NCI-H446 treated with DMSO at 0.1 percent for 48 hours (cell line): ENCODE measurements at places on chromosomes 4 and X.

DNA sequence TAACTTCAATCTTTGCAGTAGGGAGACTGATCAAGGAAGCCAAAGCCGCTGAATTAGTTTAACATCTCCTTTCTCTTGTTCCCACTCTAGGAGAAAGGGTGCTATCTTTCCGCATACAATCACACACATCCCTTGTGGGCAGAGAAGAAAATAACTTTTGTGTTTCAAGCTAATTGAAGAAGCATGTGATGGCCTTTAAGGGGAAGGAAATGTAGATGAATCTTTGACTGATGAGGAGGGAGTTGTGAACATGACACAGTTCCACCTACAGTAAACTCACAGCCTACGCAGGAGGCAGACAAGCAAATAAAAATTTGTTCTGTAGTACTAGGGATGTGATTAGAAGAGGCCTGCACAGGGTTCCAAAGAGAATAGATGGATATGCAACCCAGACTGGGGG is 14.7 kb upstream of the SPATA4 start:
- peak; percentile 40 for DNase-seq

GRCh38 chrX:128754130-128754529 is 701.9 kb upstream of the ACTRT1 start:
- no peak for DNase-seq

DNA sequence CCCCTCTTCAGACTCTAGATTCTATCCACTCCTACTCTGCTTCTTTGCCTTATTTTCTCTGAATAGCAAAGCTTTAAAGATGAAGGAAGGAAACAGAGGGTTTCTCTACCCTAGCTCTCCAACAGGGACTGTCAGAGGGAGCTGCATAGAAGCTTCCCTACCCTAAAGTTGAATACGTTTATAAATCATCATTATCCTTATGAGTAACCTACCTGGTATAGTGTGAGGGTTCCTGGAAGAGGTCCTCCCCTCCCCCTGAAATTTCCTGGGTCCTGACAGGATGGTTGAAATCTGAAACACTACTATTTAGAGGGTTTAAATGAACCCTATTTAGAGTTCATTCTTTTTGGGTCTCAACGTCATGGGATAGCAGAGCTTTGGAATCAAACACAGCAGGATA is 187.0 kb upstream of the RBPJ start:
- no peak for DNase-seq

DNA sequence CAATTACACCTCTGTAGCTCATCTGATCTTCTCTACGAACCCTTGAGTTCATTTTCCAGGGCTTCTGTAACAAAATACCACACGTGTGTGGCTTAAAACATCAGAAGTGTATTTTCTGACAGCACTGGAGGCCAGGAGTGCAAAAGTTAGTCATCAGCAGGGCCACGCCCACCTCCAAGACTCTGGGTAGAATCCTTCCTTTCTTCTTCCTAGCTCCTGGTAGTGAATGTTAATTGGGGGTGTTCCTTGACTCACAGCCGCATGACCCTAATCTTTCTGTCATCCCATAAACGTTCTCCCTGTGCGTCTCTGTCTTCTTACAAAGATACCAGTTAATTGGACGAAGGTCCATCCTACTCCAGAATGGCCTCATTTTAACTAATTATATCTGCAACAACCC is 115.0 kb downstream of the TRIML1 start:
- no peak for DNase-seq

- no peak for DNase-seq
Observed at GRCh38 chrX:20230406-20230805, 36.3 kb downstream of the RPS6KA3 start.

GRCh38 chrX:71482228-71482958 is 50.5 kb upstream of the OGT start:
- no peak for DNase-seq

DNA sequence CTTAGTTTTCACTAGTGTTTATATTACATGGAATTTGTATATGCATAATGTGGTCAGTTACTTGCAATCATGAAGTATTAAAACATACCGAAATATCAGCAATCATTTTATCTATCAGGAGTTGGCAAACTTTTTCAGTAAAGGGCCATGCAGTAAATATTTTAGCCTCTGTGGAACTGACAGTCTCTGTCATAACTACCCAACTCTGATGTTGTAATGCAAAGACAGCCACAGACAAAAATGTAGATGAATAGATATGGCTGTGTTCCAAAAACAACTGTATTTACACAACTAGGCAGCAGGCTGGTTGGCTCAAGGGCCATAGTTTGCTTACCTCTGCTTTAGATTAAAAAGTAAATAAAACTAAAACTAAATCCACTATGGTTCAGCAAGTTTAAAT is 200.2 kb downstream of the HS3ST1 start:
- no peak for DNase-seq

DNA sequence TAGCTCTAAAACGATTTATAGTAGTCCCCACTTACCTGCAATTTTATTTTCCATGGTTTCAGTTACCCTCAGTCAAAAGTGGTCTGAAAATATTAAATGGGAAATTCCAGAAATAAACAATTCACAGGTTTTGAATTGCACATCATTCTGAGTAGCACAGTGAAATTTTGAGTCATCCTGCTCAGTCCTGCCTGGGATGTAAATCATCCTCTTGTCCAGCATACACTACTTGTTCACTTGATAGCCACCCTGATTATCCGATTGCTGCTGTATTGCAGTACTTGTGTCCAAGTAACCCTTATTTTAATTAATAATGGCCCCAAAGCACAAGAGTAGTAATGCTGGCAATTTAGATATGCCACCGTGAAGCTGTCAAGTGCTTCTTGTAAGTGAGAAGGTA is 23.5 kb upstream of the BDH2 start:
- no peak for DNase-seq

GRCh38 chrX:49053223-49054072 is 5.4 kb upstream of the CCDC120 start:
- DNase-seq: peak; percentile 41

DNA sequence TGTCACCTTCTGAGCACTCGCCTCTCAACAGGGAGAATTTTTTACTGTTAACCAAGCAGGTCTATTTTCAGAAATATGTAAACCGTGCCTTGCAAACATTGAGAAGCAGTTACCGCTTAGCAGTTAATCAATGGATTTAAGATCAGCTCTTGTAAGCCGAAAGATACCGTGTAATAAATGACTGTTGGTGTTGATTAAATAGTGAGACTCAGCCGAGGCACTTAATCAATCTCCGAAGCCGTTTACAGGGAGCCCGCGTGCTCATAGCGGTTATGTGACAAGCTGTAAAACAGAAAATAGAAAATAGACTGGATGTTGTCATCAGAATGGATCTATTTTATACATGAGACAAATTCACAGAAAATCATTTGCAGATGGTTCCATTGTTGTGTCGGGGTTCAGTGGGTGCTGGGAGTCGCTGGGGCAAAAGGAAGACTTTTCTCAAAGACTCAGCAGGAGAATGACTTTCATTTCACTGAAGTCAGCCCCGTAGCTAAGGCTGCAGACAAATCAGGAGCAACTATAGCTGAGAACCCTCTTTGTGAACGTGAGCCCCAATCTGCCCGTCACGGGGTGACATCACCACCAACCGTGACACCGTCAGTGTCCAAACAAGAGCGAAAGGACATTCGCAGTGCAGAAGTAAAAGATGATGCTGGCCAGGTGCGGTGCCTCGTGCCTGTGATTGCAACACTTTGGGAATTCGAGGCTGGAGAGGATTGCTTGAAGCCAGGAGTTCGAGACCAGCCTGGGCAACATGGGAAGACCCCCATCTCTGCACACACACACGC is 275.3 kb downstream of the CRLF2 start:
- DNase-seq: no peak

GRCh38 chrX:114959729-114960128 is 57.7 kb downstream of the IL13RA2 start:
- no peak for DNase-seq

GRCh38 chr4:189124149-189124758 is 816.4 kb upstream of the FRG1 start:
- DNase-seq: no peak

DNA sequence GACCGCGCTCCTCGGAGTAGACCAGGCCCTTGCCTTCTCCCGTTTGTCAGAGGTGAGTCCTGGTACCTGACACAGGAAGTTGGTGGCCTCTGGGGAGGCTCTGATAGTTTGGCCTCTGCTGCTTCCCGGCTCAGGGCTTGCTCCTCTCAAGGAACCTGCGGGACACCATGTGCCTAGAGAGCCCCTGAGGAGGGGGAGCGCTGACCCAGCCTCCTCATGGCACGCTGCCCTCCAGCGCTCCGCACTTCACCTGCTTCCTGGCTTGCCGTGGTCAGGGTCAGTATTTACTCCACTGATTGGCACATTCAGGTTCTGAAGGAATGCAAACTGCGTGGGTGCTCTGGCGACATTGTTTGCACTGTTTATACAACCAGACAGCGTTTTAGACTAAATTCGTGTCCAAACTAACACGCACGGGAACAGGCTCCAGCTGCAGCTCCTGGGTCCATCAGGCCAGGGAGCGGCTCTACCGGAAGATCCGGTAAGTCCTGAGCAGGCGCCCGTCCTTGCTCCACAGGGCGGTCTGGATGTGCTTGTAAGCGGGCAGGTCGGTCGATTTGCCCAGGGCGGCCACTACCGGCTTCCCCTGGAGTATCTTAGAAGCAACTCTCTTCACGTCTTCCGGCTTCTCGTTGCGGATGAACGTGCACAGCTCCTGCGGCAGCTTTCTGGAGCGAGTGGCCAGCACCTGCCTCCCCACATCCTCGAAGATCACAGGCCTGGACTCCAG is 121.6 kb upstream of the GRID2 start:
- no peak for DNase-seq

GRCh38 chr4:111579767-111580166 is 565.5 kb upstream of the FAM241A start:
- DNase-seq: no peak

DNA sequence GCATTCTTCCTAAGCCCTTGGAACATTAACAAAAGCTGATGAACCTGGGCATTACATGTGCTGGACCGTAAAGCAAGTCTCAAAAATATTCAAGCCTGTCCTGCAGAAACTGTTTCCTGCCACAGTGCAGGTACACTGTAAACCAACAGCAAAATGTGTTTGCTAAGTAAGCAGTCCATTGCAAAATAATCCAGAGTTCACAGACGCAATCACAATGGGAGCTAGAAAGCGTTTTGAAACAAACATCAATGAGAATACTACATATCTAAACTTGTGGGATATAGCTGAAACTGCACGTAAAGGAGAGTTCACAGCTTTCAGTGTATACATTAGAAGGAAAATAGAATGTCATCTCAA is 61.6 kb downstream of the RGS12 start:
- DNase-seq: no peak

- no peak for DNase-seq
Observed at GRCh38 chr4:129218360-129218759, 122.4 kb downstream of the C4orf33 start.

GRCh38 chr4:113835005-113835404 is 73.5 kb upstream of the CAMK2D start:
- no peak for DNase-seq

DNA sequence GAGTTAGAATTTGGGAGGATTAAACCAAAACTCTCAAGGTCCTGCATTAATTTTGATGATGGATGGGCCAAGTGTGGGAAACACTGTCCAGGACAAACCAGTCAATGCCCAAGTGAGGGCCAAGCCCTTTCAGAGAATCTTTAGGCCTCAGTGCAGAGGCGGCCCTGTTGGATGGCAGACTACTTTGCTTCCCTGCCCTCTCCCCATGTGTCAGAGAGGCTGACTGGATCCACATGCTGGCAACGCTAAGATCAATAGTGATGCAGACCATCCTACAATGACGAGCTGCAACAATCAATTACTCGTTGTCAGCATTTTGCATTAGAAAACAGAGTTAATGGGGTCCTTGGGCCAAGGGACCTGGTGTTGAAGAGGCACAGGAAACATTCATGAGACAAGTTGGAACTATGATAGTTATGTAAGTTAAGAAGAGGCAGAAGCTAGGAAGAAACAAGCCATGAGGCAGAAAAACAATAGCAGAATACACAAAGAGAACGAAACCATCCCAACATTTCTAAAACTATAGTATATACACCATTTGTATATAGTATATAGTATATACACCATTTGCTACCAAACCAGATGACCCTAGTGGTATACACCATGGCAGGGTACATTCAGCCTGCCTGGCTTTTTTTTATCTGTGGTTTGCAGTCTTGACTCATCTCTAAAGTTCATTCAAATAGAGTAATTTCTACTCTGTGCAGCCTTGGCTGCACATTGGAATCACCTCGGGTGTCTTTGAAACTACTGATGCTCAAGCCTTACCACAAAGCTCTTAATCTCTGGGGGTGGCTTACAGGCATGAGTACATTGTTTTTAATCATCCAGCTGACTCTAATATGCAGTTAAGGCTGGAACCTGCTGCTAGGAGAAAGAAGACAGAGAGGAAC is 147.7 kb upstream of the GYPA start:
- no peak for DNase-seq

- DNase-seq: no peak
Observed at GRCh38 chr4:24642981-24643547, 58.7 kb upstream of the DHX15 start.

DNA sequence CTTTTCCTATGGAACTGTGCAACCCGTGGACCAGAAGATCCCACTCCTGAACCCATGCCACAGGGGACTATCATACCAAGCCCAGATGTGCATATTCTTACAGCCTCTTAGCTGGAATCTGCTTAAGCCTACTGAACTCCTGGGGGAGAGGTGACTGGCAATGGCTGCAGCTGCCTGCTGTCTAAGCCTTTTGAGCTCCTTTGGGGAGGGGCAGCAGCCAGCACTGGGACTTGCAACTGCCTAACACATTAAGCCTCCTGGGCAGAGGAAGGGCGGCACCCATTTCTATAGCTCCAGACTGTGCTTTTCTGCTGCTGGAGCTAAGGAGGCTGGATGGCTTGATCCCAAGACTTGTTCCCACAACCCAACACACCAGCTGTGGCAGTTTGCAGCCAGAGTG is 117.9 kb upstream of the VEGFC start:
- no peak for DNase-seq

GRCh38 chr4:61934198-61934597 is 734.1 kb downstream of the ADGRL3 start:
- DNase-seq: no peak

GRCh38 chrX:150364347-150365050 is 1.4 kb downstream of the MAMLD1 start:
- DNase-seq: no peak

DNA sequence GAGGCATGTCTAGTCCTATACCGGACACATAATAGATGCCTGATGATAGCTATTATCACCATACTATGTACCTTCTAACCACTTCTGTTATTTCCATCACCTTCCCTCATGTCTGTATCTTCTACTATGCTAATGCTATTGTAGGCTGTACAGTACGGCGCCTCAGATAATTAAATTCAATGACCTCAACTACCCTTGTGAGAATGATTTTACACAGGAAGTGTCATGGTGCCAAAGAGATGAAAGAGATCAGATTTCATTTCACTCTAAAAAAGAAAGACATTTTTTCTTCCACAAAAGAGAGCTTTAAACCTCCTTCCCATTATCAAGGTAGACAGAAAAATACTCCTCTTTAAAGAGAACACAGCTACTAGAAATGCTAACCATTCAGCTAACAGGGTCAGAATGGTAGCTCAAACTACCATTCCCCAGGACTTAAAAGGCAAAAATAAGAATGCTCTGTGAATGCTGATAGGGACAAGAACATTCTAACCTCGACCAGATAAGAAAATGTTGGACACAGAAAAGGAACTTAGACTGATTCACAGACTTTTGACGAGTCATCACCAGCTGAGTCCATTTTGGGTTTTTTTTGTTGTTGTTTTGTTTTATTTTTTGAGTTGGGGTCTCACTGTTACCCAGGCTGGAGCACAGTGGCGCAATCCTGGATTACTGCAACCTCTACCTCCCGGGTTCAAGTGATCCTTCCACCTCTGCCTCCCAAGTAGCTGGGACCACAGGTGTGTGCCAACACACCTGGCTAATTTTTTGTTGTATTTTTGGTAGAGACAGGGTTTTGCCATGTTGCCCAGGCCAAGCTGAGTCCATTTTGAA is 99.2 kb upstream of the RAPGEF2 start:
- DNase-seq: no peak

GRCh38 chr4:87033902-87034301 is 99.1 kb downstream of the AFF1 start:
- DNase-seq: no peak
